Activated naive CD4-positive, alpha-beta T cell (primary cell): ENCODE measurements at places on chromosomes 12 and 14.

DNA sequence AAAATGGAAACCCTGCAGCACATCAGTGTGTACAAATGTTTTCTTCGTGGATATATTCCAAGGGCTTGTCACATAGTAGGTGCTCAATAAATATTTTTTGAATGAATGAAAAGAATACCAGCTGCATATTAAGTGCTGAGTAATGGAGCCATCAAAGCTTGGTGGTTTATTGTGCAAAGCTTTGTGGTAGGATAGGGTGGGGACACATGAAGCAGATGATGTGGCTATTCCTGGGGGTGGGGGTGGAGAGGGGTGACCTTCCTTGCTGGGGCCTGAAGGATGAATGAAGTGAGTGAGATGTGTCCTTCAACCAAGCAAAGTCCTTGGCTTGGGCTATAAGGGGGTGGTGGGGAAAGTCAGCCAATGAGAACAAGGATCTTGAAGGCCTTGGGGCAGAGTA, 4.3 kb upstream of the KRT81 start:
- DNase-seq: no peak

GRCh38 chr14:91893007-91893406, 25.7 kb upstream of the TC2N start:
- DNase-seq: no peak

DNA sequence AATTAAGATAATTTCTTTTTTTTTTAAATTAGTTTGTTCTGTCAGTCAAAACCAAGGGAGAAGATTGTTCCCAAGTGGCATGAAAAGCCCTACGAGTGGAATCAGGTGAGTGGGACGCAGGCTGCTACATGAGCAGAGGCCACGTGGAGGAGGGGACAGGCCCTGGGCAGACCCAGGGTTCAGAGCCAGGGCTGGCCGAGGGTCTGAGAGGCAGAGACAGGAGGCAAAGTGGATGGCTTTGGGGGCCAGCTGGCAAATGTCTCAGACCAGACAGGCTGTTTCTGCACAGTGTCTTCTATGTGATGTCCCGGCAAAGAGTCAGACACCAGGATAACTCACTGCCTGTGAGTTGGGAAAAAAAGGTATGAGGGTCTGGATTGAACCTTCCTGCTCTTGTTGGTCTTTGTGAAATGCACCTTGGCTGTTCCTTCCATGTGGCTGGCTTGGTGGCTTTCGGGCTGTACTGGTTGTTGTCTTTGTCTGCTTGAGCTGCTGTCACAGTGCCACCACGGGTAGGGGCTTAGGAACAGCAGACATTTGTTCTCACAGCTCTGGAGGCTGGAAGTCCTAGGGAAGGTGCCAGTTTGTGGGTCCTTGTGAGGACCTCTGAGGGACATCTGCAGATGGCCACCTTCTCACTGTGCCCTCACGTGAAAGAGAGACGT, 35.8 kb upstream of the ASPG start:
- no peak for DNase-seq

DNA sequence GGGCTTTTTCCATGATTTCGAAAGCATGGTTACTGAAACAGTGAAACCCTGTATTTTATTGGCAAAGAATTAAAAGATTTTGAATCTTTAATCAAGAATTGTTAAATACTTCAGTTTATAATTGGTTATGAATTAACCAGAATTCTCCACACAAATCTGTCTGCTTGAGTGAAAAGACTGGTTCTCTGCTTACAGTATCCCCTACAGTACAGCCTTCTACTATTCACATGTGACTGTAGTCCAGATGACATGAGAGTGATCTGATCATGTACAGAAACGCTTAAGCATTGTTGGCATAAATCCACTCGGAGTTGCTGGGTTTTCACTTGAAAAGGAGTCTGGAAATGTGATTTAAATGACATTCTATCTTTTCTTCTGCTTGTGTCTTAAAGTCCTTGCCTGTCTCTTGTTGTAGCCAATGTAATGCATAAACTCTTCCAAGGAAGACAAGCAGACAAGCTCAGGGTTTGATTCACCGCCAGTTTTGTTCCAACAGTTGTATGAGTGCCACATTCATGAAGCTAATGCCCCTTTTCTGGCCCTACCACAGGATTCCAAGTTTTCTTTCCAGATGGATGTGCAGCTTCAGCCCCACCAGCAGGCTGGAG, 222.0 kb upstream of the LRIG3 start:
- no peak for DNase-seq

DNA sequence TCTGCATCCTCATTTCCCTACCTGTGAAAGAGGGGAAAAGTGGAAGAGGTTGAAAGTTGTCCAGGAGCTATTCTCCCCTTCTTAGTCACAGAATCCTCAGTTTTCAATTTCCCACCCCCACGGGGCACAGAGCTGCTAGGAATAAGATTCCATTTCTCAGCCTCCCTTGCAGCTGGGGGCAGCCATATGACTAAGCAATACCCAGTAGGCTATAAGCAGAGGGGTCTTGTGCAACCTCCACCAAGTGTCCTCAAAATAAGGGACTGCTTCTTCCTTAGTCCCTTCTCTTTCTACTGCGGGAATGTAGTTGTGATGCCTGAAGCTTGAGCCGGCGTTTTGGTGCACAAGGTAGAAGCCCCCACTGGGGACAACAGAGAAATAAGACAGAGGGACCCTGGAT, 40.9 kb downstream of the VWF start:
- DNase-seq: no peak

DNA sequence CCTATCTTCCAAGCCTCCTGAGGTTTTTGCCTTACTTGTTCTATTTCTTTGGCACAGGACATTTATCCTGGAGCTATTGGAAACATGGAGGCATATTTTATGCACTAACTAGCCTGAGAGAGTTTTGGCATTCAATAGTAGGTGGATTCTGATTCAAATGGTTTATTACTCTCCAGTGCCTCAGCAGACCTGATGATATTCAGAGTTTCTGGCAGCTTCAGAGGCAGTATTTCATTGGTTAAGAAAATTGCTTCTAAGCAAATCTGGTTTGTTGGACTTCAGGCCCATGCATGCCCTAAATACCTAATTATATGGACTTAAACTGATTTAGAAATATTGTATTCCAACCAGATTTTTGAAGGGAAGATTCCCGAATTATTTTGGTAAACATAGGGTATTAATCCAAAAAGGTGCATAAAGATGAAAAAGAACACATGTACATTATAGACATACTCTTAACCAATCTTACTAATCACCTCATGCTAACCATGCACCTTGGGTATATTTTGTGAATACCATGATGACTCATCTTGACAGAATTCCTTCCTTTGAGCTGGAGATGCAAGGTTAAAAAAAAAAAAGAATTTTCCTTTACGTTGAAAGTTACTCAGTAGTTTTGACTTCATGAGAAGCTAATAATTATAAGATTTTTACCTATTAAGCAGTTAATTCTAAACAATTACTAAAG, 44.3 kb upstream of the KTN1 start:
- DNase-seq: no peak

GRCh38 chr12:31773867-31774266, 45.0 kb upstream of the AMN1 start:
- no peak for DNase-seq
